Stimulated activated CD4-positive, alpha-beta T cell treated with anti-CD3 and anti-CD28 coated beads, Interleukin-15, amount 100 ng/mL, for 1 hour (primary cell): ENCODE measurements at places on chromosomes 11 and 22.

- DNase-seq, result no peak
These were observed 81.0 kb downstream of the TRMU start for GRCh38 chr22:46416520-46416871.

DNA sequence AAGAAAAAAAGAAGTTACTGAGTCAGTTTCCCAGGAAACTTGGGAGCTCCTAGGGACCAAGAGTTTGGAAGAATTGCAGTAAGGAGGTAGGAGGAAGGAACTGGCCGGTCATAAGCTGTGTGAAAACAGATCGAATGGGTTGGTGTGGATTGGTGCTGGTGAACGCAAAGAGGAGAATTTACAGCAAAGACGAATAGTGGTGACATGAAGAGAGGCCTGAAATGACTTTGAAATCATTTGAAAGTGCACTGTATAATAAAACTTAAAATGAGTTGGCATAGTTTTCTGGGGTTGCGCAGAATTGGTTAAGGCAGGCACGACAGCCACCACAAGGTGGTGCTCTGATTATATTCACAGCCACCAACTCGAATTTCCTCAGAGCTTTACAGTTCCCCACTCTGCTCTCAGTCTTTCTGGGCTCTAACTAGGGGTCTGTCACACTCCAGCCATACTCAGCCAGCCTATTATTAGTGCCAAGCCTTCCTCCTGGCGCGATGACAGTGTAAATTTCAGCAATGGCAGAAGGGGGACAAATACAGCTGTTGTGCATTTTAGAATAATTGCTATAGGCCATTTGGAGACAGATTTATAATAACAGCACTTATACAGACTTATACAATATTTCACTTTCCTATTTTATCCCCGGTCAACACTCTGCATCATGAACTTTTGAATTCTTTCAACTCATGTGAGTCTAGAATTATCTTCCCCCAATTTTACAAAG, 8.3 kb upstream of the HTR3B start:
- no peak for DNase-seq

DNA sequence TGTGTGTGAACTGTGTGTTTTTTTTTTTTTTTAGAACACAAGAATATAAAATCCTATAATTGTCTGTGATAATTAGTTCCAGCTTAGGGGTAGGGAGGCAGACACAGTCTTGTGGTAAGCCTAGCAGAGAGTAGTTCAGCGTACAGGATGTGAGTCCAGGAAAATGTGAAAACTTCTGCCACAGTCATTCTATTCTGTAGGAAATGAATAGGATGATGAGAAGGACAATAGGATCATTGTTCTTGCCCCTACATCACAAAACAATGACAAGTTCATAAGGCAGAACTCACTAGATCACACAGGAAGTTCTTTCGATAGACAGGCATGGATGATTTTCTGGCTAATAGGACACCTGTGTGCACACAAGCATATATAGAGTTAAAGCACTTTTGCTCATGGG, 132.2 kb downstream of the NAV2 start:
- DNase-seq, result no peak

DNA sequence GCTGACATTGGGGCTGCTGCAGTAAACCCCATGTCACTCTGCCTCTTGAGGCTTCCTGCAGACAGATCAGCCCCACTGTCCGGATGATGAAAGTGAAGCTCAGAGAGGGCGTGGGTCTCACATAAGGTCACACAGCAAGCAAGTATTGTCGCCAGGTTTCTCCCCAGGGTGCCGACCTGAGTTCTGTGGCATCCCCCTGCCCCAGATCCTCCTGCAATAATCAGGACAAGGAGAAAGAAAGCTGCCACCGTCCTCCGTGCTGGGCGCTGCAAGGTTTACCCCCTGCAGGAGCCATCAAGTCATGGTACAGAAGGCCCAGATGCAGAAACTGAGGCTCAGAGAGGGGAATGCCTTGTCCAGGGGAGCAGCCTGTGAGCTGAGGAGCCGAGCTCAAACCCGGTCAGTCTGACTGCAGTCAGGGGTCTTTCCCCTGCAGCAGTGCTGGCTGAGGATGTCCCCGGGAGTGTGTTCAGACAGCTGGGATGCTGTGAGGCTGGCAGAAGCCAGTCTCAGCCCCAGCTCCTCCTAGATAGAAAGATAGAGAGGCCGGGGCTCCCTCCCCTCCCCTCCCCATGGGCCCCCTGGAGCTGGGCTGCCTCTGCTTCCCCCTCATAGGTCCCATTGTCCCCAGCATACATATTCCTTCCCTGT, 13.2 kb downstream of the EMID1 start:
- no peak for DNase-seq

DNA sequence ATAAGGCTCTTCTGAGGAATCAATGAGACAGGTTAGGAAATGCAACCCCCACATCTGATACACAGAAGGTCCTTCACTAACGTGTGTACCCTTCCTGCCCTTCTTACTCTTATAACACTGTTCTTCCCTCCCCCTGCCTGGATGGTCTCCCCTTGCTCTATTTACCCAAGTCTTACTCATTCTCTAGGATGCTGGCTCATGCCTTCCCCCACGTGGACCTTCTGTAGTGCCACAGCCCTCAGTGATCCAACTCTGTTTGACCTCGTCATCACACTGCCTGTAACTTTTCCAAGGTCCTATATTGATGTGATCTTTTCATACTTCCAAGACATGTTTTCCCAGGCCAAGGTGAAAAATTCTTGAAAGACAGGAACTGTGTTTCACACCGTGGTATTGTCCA, 79.8 kb downstream of the C11orf58 start:
- DNase-seq, result no peak

GRCh38 chr11:103541186-103541795, 432.1 kb downstream of the DYNC2H1 start:
- DNase-seq, result no peak

DNA sequence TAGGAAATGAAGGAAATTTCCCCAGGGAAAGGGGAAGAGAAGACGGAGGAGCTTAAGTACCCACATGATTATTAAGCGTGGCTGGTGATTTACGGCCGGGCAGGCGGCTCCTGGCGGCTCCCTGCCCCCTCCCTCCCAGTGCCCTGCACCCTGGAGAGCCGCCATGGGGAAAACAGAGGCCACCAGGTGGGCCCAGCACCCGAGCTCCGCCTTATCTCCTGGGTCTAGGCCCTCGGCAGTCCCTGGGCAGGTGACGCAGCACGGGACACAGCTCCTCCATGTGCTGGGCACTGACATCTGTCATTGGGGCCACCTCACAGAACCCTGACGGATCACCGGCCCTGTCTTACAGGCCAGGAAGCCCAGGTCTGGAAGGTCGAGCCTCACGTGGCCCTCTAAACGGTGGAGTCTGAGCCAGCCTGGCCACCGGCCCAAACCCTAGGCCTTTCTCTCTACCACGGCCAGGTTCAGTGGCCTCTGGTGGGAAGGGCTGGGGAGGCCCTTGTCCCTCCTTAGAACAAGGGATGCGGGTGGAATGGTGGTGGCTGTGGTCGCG, 60.2 kb upstream of the PPARA start:
- DNase-seq, result no peak

GRCh38 chr11:43486141-43486540, 127.4 kb downstream of the TTC17 start:
- DNase-seq, result no peak

DNA sequence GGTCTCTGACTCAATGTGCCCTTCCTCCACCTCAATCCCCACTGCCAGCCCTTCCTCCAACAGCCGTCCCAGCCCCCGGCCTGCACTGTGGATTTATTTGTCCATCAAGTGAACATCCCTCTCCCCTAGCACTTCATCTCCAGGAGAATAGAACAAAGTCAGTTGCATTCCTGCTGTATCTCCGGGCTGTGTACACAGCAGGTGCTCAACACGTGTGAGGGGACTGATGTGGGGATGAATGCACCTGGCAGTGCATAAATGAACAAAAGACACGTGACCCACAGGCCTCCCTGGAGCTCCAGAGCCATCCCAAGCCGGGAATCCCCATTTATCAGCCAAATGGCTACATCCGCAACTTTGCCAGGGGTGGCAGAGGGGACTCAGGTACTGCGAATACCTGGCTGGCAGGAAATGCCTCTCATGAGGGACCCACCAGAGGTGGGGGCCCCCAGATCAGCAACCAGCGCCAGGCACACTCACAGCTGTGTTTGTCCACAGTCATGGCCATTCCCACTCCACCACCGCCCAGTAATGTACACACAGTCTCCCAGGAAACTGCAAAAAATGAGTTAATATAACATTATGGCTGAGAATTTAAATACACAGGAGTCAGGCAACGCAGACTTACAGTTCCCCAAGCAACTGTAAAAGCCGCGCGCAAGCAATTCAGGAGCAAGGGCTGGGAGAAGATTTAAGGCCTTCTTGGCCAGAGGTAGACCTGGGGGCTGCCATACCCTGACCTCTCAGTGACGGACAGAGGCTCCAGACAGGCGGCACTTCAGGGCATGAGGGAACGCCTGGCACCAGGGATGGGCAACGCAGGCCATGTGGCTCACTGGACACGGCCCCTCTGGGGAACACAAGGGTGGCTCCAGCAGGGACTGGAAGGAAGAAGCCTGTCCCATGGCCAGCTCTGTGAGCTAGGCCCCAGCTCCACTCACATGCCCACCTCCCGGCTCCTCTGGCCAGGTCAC, 50.3 kb upstream of the TCF20 start:
- DNase-seq, result no peak

DNA sequence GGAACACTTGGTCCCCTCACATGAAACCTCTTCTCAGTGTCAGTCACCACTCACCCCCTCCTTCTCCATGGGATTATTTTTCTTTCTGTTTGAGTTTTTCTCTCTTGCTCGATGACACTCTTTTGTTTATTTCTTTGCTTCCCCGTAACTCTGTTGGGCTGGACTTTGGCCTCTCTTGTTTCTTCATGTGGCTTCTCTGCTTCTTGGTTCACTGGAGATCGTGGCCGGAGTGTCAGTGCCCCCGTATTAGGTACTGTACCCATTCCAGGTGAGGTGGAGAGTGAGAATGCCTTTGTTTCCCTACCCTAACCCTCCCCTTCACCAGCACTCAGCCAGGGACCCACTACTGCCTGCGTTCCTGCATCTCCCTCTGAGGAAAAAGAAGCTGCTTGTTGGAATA, 32.5 kb downstream of the CYB5R2 start:
- DNase-seq, result no peak

- no peak for DNase-seq
These were observed 66.5 kb downstream of the SLC35F2 start for GRCh38 chr11:107792049-107792443.

GRCh38 chr11:109597336-109597735, 175.3 kb downstream of the C11orf87 start:
- no peak for DNase-seq

DNA sequence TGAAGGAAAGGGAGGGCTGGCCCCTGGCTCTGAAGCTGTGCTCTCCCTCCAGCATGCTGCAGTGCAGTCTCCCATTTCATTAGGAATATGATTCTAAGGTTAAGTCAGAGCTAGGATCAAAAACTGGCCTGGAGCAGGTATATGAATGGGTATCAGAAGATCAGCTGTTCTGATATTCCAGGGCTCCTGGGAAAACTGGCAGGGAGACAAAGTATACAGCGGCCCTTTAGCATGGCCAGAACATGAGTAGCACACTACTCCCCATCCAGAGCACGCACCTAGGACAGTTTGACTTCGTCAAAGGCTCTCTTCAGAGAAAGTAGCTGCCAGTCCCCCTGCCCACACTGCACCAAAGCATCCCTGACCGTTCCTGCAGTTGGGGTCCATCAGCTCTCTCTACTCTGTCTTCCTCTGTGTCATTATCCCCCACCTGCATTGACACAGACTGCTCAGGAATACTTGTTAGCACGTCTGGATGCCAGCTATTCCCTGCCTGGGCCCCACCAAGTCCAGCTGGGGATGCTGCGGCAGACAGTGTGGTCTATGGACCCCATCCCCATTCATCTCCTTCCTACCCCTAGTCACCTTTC, 4.0 kb upstream of the FCHSD2 start:
- no peak for DNase-seq

DNA sequence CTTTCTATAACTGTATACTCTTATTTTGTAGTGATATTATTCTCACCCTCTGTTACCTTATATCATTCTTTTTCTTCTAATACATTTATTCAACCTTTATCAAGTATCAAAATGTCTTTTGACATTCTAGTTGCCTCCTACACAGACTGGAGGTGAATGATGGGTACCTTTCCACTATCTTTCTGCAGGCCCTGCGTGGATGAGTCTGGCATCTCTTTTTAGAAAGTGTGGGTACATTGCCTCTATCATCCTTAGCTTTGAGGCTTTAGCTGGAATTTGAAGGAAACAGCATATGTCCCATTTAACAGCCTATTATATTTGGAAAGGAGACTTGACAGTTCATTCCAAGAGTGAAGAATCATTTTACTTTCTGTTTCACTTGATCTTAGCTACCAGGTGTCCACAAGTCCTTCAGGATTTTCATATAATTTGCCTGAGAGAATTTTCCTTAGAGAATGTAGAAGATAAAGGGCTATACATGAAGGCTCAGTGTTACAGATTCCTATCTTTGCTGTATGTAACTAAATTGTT, 192.0 kb downstream of the CWF19L2 start:
- DNase-seq, result no peak

DNA sequence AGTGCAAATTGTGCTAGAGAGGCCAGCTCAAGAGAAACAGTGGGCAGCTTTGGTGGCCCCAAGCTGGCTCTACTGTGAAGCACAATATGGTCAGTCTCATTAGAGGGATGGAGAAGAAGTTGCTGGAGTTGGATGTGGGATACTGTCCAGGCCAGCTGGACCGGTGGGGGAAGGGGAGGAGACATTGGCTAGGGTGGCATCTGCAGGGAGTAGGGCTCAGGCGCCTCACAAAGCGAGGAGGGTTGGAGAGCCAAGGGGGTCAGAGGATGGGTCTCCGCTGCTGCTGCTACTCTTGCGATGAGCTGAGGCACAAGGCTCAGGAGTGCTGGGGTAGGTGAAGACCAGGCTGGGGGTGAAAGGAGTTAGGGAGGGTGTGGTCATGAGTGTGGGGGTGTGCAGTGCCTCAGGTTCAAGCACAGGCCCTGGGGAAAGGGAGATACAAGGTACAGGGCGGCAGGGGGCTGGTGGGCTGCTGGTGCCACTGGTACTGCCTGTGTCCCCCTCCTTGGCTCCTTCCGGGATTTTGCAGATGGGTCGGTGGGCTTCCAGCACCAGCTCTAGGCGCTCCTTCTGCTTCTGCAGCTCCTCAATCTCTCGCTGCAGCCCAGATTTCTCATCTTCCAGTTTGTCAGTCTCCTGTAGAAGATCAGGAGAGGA, 2.3 kb downstream of the CCDC85B start:
- DNase-seq, result no peak

- no peak for DNase-seq
These were observed 441.8 kb downstream of the TBC1D22A start for GRCh38 chr22:47204002-47204979.
